ENCODE measurements at places on chromosomes 12 and 14. TPM values are rescaled to one million over a fixed set of nuclear protein-coding genes. Genes with fewer than 3 reads are reported as not detected.

- DNase-seq, result no peak
These were observed 137.8 kb downstream of the ADGRD1 start for GRCh38 chr12:131091413-131091975.

DNA sequence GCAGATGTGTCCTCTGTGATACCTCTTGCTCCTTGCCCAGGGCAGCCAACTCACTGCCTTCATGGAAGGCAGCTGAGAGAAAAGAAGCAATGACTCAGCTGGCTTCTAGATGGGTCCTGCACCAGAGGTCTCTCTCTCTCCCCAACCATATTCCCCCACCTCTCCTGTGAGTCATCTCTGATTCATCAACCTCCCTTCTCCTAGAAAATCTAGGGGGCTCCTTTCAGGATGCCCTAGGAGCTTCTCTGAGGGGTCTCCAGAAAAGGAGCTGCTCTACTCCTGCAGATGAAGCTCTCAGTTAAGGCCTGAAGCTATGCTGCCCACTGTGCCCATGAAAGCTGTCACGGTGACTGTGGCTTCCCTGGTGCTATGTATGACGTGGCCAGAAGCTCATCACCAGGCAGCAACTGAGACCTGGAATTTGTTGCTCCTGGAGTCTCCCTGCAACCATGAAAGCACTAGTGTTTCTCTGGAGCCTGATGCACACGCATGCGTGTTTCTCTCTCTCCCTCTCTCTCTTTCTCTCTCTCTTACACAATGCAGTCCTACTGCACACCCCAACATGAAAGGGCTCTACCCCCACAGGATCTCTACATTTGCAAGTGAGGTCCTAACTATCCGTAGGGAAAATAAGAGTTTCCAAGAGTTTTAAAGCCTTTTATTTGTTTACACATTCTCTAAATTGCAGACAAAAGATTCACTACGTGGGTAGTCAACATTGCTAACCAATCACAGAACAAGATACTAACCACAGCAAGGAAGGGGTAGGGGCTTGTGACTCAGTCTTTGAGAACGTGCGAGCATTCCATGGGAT, 285.3 kb downstream of the DPF3 start:
- DNase-seq, result peak; percentile 94

- no peak for DNase-seq
These were observed 490.1 kb downstream of the PCNX1 start for GRCh38 chr14:71397371-71397770.

GRCh38 chr14:96626121-96626768, 124.1 kb downstream of the PAPOLA start:
- DNase-seq, result no peak

DNA sequence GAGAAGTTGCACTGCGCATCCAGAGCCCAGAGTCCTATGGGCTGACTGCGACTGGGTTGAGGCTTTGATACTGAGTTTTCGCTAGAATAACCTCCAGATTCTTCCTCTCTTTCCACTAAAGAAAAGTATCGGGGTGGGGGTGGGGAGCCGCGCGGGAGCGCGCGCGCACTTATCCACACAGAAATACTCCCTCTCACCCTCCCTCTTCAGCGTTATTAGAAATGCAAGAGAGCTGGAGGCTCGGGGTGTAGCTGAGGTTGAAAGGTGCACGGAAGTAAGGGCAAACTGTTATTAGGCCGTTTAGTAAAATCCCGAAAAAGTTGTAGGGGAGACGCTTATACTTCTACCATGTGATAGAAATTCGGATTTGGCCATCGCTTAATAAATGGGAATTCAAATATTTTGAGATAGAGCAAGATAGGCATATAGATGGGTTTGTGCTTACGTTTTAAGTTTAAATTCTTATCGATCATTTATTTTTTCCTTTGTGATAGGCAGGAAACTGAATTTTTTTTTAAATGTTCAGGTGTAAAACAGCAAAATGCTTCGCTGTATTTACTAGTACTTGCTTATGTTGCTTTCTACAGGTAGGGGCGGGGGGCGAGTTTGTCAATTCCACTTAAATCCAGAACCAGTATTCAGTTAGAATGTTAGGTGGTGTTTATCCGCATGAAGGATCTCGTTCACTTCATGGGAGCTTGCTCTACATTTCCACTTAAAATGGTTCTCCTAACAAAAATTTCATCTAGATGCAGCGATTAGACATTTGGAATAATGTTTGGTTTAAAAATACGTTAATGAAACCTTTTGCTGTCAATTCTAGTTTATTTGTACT, 1.1 kb downstream of the ARHGAP5 start:
- DNase-seq, result peak; percentile 45

DNA sequence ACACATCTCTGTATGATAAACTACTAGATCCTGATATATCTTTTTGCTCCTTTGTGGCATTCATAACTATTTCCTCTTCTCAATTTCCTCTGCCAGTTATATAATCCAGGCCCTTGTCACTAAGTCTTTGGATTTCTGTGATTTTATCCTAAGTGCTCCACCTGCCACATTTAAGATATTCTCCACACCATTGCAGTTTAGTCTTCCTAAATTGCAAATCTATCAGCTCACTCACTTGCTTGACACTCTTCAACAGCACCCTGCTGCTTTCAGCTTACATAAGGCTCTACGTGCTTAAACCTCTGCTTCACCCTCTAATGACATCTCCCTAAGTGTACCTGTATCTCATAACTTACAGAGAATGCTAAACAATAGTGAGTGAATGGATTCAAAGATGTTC, 1032.2 kb upstream of the SEL1L start:
- DNase-seq, result no peak

LETMD1 gene
- total RNA-seq, result 32.1 TPM

DNA sequence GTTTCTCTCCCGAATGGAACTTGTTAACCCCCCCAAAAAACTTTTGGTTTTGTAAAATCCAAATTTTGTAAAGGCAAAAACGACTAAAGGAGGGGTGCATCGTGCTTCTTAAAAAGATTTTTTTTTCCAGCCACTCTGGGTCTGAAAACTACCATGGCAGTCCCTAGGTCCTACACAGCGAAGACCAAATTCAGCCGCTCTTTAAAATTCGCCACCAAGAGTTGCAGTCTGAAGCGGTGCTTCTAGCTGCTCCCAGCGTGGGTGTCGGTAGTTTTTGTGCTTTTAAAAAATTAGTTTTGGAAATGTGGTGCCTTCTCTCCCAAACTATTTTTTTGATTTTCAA, 873 bp upstream of the GSC start:
- no peak for DNase-seq

PPFIA2 gene
- not detected for total RNA-seq

DNA sequence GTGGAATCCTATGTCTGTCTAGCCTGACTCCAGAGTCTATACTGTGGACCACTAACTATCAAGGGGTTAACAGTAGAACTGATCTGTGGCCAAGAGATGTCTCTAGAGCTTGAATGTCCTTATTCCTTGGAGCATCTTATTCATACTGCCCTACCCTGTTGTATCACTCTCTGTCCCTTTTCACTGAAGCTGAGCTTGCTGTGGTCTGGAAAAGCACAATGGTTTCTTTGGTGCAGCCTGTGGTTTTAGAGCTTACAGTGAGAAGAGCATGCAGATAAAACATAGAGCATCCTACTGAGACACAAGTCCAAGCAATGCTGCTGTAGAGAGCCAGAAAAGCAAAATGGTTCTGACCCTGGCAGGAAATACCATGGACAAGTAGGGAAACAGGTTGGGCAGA, 367.0 kb upstream of the ATP2B1 start:
- no peak for DNase-seq

- peak; percentile 25 for DNase-seq
These were observed 137.8 kb downstream of the TTC7B start for GRCh38 chr14:90678420-90678819.

MUCL1 gene
- not detected for total RNA-seq

Data from LHCN-M2 (cell line).